A549 treated with AZD2906 at 1 μM for 4 hours (cell line): ENCODE measurements at places on chromosomes 2 and 18. TPM values are rescaled to one million over a fixed set of nuclear protein-coding genes. Genes with fewer than 3 reads are reported as not detected.

Gene CABLES1
- total RNA-seq = 13.1 to 17.0 TPM (median 14.8 TPM) in 5 replicates

Gene HOXD10
- total RNA-seq = 4.4 to 5.7 TPM (median 5.2 TPM) in 5 replicates

Gene RIT2
- total RNA-seq = not detected in 5 replicates

Gene PLEKHH2
- 1.6 to 2.1 TPM (median 1.9 TPM) in 5 replicates for total RNA-seq

Gene TMEM185B
- 44.4 to 50.6 TPM (median 47.3 TPM) in 5 replicates for total RNA-seq

Gene ANAPC1
- total RNA-seq = 23.4 to 39.9 TPM (median 27.6 TPM) in 5 replicates

Gene MYO3B
- total RNA-seq = not detected in 5 replicates
